Stimulated activated CD4-positive, alpha-beta T cell treated with anti-CD3 and anti-CD28 coated beads, TNF-alpha, amount 100 ng/mL, for 1 hour (primary cell): ENCODE measurements at places on chromosomes 4 and X.

GRCh38 chr4:153890761-153891160, 101.9 kb upstream of the SFRP2 start:
- DNase-seq = no peak

GRCh38 chr4:57866468-57867171, 756.4 kb upstream of the IGFBP7 start:
- DNase-seq = no peak

GRCh38 chr4:97367878-97368277, 775.4 kb downstream of the STPG2 start:
- DNase-seq = no peak

GRCh38 chrX:42020225-42020624, 96.9 kb upstream of the CASK start:
- DNase-seq = no peak

DNA sequence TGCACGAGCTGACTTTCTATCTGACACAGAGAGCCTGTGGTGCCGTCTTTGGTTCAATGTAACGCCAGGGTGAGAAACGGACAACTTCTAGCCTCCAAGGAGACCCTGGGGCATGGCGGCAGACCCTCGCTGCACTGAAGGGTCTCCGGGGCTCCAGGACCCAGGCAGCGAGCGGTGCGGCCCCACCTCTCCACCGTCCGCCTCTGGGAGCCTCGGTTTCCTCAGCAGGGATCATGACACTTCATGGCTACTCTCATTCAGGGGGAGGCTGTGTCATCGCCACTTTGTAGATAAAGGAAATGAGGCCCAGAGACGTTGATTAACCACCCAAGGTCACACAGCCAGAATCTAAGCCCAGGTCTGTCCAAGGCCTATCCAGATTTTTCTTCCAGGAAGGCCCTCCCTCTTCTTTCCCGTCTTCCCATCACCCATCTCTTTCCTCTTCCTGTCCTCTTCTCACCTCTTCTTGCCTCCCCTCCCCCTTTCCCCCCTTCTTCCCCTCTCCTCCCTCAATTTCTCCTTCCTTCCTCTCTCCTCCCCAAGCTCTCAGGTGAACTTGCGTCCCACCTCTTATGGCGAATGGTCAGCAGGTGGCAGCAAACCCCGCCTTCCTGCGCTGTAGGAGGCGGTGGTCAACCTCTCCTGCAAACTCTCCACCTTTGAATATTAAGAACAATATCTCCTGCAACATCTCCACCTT, 69.3 kb upstream of the HMX1 start:
- no peak for DNase-seq

DNA sequence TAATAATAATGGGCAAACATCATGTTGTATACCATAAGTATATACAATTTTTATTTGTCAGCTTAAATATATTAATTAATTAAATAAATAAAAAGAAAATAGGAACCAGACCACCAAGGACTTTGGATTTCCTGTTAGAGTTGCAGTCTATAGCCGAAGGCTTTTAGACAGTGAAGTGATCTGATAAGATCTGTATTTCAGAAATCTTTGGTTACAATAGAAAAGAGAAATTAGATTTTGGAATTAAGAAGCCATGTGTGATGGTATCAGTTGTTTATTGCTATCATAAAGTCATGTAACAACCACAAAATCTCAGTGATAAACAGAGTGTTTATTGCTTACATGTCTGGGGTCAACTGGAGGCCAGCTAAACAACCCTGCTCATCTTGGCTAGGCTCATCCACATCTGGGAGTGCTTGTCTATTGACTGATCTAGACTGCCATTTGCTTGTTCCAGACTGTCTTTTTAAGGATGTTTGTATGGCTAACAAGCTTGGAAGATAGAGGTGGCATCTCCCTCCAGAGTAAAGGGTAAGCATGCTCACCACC, 142.1 kb upstream of the USP9X start:
- no peak for DNase-seq

GRCh38 chrX:9919632-9920172, 47.5 kb upstream of the CLDN34 start:
- no peak for DNase-seq

- no peak for DNase-seq
Observed at GRCh38 chr4:61911313-61911756, 711.2 kb downstream of the ADGRL3 start.

DNA sequence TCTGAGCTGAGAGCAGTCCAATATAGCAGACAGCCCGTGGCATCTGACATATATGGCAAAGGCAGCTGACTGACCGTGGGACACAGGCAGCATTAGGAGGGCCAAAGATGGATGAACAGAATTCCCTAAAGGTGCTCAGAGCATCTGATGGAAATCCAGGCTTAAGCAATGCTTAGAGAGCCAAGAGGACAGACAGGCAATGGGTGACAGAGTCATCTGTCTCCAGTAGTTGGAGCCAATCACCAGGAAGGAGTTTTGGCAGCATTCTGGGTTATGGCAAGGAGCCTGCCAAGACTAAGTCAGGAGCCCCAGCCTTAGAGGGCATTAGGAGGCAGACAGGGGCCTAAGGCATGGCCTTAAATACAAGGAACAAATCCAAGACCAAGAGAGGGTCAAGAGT, 153.3 kb upstream of the USP9X start:
- no peak for DNase-seq

- DNase-seq = no peak
Observed at GRCh38 chrX:110327336-110327735, 9.5 kb upstream of the AMMECR1 start.

- no peak for DNase-seq
Observed at GRCh38 chrX:121160987-121161386, 113.6 kb downstream of the GLUD2 start.

DNA sequence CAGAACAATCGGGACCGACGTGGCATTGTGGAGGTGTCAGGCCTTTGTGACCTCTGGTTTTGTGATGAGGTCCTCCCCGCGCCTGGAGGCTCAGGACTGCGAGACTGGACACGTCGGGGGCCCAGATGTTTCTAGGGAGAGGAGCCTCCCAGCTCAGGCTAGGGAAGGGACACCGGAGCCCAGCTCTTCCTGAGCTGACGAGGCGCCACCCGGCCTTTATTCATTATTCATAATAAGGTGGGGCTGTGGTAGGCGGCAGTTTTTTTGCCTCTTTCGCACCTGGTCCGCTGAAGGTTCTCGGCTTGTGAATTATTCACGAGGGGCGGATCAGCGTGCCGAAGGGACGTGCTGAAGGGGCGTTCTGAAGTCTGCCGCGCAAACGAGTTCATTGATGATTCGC, 2.3 kb upstream of the UBA1 start:
- DNase-seq = no peak

GRCh38 chr4:151744614-151745013, 16.2 kb downstream of the GATB start:
- DNase-seq = no peak

GRCh38 chrX:53294024-53294648, 12.8 kb upstream of the IQSEC2 start:
- no peak for DNase-seq

DNA sequence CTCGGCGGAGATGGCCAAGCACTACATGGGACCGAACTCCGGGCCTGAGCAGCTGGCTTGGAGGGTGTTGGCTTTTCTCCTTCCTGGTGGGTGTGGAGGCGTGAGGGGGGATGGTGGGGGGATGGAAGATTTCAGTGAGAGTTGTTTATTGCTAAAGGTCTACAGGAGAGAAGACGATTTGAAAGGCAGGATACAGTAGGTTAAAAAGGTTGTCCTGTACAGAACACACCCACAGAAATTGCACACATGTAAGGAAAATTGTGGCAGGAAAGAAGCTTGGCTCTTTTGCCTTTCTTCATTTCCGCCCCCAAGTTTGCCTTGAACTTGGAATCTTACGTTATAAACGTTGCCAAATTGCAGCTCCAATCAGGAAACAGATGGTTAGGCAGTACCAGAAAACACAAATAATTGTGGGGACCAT, 74.1 kb upstream of the STOX2 start:
- DNase-seq = no peak

- DNase-seq = no peak
Observed at GRCh38 chr4:7124689-7125442, 57.0 kb upstream of the GRPEL1 start.

GRCh38 chr4:65789805-65790204, 119.5 kb upstream of the EPHA5 start:
- no peak for DNase-seq

- no peak for DNase-seq
Observed at GRCh38 chr4:145081756-145082155, 16.2 kb downstream of the ANAPC10 start.

- no peak for DNase-seq
Observed at GRCh38 chr4:73379946-73380345, 24.1 kb upstream of the ALB start.

GRCh38 chr4:38532908-38533499, 131.0 kb upstream of the KLF3 start:
- no peak for DNase-seq

DNA sequence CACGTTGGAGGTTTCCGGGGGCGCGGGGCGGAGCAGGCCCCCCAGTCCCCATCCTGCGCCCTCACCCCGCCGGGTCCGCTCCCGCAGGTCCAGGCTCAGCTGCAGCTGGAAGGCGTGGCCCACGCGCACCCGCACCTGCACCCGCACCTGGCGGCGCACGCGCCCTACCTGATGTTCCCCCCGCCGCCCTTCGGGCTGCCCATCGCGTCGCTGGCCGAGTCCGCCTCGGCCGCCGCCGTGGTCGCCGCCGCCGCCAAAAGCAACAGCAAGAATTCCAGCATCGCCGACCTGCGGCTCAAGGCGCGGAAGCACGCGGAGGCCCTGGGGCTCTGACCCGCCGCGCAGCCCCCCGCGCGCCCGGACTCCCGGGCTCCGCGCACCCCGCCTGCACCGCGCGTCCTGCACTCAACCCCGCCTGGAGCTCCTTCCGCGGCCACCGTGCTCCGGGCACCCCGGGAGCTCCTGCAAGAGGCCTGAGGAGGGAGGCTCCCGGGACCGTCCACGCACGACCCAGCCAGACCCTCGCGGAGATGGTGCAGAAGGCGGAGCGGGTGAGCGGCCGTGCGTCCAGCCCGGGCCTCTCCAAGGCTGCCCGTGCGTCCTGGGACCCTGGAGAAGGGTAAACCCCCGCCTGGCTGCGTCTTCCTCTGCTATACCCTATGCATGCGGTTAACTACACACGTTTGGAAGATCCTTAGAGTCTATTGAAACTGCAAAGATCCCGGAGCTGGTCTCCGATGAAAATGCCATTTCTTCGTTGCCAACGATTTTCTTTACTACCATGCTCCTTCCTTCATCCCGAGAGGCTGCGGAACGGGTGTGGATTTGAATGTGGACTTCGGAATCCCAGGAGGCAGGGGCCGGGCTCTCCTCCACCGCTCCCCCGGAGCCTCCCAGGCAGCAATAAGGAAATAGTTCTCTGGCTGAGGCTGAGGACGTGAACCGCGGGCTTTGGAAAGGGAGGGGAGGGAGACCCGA, 14.0 kb downstream of the SHOX start:
- no peak for DNase-seq

DNA sequence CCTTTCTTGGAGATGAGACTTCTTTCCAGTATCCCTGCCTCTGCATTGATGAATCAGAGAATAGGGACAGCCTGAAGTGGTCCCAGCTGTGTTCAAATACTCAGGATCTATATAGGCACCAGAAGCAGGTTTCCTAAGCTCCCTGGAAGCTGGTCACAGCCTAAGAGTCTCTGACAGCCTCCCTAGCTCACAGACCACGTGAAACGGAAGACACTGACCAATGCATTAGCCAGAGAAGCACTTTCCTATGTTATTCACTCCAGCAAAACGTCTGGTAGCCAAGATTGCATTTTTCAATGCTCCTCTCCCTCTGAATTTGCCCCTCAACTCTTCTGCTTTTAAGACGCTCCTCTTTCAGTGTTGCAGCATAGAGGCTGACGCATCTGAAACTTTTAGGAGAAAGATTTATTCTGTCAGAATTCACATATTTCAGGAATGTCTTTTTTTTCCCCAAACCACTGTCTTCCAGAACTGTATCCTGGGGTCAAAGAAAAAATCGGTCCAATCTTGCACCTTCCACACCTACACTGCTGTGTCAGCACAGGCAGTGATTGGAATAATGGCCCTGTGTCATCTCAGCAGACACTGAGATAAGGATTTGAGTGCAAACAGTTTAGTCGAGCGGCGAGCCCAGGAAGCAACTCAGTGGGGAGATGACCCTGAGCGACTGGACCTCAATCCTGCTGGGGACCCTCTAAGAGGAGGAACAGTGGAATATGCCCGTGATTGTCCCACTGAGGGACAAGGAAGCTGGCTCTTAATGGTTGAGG, 109.4 kb downstream of the SMIM20 start:
- DNase-seq = no peak

GRCh38 chr4:157050561-157050960, 25.4 kb upstream of the GLRB start:
- DNase-seq = no peak

DNA sequence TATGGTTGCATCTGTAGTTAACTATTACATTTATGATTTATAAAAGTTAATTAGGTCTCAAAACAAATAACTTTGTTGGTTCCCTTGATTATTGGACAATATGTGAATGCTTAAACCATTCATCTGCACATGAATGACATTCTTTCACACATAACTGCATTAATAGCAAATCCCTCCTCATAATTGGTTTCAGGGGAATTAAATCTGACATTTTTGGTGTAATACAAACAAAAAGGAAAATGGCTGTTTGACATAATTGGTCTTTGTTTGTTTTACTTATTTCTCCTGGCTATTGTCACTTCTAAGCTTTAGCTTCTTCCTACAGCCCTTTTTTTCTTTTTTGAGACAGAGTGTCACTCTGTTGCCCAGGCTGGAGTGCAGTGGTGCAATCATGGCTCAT, 71.9 kb downstream of the TBC1D9 start:
- DNase-seq = no peak

DNA sequence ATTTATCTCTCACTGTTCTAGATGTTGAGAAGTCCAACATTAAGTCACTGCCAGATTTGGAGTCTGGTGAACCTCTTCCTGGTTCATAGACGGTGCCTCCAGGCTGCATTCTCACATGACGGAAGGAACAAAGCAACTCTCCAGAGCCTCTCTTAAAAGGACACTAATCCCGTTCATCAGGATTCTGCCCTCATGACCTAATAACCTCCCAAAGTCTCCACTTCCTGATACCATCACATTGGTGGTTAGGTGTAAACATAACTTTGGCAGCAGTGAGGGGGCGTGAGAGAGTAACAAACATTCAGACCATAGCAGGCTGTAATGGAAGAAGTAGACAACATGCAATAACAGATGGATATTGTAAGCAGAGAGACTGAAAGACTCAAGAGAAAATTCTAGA, 388.6 kb downstream of the PDHA2 start:
- no peak for DNase-seq

- DNase-seq = peak; percentile 5
Observed at GRCh38 chr4:170025523-170026252, 507 bp downstream of the MFAP3L start.
